ENCODE measurements at places on chromosomes 6 and 20.

DNA sequence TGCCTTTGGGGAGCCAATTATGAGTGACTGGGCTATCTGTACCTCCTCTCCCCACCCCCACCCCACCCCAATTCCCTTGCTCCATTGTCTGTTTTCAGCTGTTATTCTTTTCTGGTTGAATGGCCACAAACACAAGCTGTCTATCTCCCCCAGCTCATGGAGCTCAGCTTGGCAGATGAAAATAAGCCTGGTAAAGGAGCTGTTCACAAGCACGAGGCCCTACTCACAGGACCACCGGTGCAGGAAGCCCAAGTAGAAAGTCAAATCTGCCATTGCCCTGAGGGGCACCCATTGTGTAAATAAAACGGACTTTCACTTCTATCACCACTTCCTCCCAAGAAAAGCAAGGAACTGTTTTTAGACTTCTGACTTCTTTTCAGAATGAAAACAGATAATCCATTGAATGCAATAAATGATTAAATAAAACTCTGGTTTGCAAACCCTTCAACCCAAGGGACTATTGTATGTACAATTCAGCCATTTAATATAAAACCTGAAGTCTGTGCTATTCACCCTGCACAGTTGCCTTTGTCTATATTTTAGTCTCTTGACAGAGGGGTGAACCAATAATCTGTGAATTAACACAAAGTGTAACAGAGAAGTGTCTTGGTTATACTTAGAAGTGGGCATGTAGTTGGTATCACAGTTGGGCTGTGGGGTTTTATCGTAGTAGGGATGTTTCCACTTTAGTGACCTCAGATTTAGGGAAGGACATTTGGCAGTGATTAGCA is 27.7 kb downstream of the RIPOR2 start:
- H3K4me1 ChIP-seq = peaks cover 6% of the 10 kb centered on the region
- no peak overlapping the region for H3K27ac ChIP-seq
- peaks cover 21% of the 10 kb centered on the region for H3K27me3 ChIP-seq
- H3K4me3 ChIP-seq = no peak overlapping the region
- no peaks in the 10 kb centered on the region for H3K36me3 ChIP-seq
- no peak for DNase-seq

DNA sequence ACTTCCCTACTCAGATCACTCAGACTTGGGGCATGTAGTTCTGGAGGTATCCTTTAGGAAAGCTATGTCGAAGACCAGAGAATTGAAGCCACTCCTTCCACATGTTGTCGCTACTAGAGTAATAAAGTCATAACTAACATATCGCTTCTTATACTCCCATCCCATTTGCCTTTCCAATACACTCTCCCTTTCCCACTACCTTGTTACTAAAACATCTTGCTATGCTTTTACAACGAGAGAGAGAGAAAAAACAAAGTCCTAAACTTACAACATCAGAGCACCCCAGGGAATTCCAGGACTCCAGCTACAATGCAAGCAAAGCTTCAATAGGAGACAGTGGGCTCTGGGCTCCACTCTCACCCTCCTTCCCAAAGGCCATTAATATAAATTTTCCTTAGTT is 5.1 kb upstream of the LAMP5 start:
- H3K36me3 ChIP-seq = no peaks in the 10 kb centered on the region
- no peak overlapping the region for H3K4me3 ChIP-seq
- H3K27ac ChIP-seq = no peak overlapping the region
- H3K4me1 ChIP-seq = no peaks in the 10 kb centered on the region
- H3K27me3 ChIP-seq = peaks cover 25% of the 10 kb centered on the region

DNA sequence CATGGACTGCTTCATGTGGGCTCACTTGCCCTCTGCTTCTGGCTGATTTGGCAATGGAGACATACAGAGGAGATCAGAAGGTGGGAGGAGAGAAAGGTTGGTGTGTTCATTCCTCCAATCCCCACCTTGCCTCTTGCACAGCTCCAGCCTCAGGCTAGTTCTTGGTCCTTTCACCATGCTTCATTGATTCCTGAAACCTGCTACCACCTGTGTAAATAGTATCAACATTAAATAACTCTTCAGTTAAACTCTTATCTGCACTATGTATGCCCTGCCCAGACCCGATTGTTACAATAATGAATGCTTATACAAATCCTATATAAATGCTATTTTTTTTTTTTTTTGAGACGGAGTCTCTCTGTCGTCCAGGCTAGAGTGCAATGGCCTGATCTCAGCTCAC is 174.5 kb downstream of the CD83 start:
- H3K4me3 ChIP-seq = no peak overlapping the region
- H3K36me3 ChIP-seq = no peaks in the 10 kb centered on the region
- H3K4me1 ChIP-seq = no peaks in the 10 kb centered on the region
- H3K27ac ChIP-seq = no peak overlapping the region
- DNase-seq = no peak

DNA sequence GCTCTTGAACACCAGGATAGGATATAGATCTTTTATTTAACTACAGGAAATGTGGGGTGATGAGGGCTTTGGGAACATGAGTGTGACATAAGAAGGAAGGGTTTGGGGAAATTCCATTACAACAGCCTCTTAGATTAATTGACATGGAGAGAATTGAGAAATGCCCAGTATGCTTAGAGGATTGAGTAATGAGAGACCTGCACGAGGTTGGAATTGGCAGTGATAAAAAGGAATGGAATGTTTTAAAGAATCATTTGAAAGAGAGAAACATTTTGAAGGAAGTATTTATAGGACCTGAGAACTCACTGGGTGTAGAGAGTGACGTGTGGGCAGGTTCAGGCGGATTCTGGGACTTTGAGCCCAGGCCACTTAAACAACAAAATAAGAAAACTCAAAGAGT is 227.0 kb downstream of the BMP2 start:
- no peak overlapping the region for H3K4me3 ChIP-seq
- no peaks in the 10 kb centered on the region for H3K4me1 ChIP-seq
- no peak overlapping the region for H3K27ac ChIP-seq
- no peaks in the 10 kb centered on the region for H3K27me3 ChIP-seq

DNA sequence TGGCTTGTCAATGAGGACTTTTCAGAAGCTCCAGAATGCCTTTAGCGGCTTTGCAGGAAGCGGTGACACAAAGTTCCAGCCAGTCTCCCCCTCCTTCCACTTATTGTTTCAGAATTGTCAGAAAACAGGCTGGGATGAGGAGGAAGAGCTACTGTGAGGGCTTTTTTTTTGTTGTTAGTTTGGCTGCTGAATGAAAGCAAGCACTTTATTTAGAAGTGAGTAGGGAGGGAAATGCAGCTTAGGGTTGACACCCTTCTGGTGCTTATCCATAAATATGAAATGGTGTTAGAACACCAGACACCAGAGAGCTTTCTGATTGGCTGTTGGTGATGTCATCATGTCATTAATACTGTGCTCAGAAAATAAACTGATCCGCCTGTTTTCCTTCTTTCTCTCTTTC is 251.5 kb downstream of the SOX4 start:
- no peaks in the 10 kb centered on the region for H3K27me3 ChIP-seq
- DNase-seq = no peak
- no peak overlapping the region for H3K27ac ChIP-seq

DNA sequence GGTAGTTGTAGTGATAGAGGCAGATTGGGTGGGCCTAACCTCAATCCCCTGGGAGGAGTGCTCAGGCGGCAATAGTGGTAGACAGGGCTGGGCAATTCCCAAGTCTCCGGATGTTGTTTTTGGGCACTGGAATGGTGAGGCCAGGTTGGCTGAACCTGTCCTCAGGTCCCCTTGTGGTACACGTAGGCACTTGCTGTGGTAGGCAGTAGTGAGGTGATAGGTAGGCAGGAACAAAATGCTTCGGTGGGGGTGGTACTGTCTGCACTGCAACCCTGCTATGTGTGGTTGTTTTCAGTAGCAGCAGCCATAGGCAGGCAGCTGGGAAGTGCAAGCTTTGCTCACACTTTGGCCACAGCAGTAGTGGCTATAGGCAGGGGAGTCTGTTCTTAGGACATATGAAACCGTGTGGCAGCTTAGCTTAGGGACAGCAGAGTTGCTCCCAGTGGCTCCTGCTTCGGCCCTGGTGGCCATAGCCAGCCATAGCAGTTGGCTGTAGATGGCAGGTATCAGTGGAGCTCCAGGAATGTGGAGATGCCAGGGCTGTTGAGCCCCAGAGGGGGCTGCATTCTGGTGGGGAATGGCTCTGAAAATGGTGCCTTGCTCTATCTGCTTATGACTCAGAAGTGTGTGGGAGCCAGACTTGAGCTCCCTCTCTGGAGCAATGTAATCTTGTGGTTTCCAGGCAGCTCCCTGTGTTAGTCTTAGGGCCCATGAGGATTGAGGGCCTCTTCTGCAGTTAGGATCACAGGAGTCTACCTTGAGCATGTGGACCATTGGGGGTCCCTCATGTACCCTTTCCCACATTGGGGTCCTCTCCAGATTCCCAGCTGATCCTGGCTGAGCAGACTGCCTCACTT is 241.8 kb upstream of the BMP2 start:
- H3K27ac ChIP-seq = no peak overlapping the region
- H3K36me3 ChIP-seq = no peaks in the 10 kb centered on the region
- H3K4me3 ChIP-seq = no peak overlapping the region
- H3K4me1 ChIP-seq = no peaks in the 10 kb centered on the region

DNA sequence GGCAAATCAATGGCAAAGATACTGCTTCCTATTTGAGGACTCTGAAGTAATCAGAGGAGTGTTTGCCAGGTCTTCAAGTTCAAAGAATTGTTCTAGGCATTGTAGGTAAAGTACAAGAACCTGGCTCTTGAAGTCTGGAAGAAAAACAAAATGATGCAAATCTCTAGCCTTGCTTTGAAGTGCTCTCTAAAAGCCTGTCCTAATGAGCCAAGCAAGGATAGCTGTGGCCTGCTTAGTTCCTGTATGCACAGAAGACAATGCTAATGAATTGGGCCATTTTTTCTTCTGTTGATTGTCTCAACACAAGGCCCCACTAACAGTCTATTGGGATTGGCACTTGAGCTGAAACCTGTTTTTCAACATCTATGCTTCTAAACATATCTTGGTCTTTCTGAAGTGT is 165.0 kb upstream of the POU3F2 start:
- H3K27me3 ChIP-seq = no peaks in the 10 kb centered on the region
- H3K36me3 ChIP-seq = no peaks in the 10 kb centered on the region
- H3K4me3 ChIP-seq = no peak overlapping the region
- no peak overlapping the region for H3K27ac ChIP-seq
- DNase-seq = no peak
- H3K4me1 ChIP-seq = no peaks in the 10 kb centered on the region

DNA sequence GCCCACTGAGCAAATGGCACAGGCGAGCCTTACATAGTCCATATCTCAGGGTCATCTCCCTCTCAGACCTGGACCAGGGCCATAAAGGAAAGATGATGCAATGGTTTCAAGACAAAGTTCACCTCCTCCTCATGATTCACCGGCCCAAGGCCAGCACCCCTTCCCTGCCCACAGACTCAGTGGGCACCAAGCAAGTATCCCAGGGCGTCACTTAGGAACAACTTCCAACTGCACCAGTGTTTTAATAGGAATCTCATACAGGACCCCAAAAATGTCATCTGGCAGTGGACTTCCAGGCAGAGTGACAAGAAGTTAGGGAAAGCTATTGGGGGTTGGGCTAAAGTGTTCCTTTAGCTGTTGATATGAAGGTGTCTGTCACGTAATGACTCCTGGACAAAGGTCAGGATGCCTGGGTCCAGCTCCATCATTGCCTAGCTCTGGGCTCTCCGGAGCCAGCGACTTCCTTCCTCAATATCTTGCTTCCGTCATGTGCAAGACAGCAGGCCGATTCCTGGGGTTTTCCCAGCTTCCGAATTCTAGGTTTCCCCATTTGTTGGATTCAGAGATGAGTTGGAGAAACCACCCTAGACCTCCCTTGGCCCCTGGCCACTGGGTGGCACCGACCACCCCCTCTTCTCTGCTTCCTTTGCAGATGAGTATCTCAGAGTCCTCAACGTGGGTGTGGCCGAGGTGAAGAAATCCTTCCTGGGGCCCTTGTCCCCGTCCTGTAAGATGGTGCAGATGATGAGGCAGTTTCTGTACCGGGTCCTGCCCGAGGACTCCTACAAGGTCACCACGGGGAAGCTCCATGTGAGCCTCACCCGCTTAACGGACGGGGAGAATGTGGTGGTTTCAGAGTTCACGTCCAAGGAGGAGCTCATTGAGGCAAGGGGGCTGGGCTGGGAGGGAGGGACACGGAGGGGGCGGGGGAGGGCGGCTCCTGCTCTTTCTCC is 21.1 kb downstream of the PNPLA1 start:
- no peak overlapping the region for H3K27ac ChIP-seq
- H3K27me3 ChIP-seq = no peaks in the 10 kb centered on the region
- H3K36me3 ChIP-seq = no peaks in the 10 kb centered on the region
- H3K4me3 ChIP-seq = no peak overlapping the region
- DNase-seq = no peak

GRCh38 chr20:19589787-19590362 is 168.2 kb upstream of the RIN2 start:
- DNase-seq = no peak
- H3K4me1 ChIP-seq = no peaks in the 10 kb centered on the region
- H3K4me3 ChIP-seq = no peak overlapping the region

- no peak for DNase-seq
- no peak overlapping the region for H3K4me3 ChIP-seq
- peak overlapping the region; percentile 59 for H3K27ac ChIP-seq
- peaks cover 41% of the 10 kb centered on the region for H3K4me1 ChIP-seq
- H3K36me3 ChIP-seq = peaks cover 58% of the 10 kb centered on the region
These were observed 106.6 kb downstream of the ADGRG6 start for GRCh38 chr6:142408409-142408808.

DNA sequence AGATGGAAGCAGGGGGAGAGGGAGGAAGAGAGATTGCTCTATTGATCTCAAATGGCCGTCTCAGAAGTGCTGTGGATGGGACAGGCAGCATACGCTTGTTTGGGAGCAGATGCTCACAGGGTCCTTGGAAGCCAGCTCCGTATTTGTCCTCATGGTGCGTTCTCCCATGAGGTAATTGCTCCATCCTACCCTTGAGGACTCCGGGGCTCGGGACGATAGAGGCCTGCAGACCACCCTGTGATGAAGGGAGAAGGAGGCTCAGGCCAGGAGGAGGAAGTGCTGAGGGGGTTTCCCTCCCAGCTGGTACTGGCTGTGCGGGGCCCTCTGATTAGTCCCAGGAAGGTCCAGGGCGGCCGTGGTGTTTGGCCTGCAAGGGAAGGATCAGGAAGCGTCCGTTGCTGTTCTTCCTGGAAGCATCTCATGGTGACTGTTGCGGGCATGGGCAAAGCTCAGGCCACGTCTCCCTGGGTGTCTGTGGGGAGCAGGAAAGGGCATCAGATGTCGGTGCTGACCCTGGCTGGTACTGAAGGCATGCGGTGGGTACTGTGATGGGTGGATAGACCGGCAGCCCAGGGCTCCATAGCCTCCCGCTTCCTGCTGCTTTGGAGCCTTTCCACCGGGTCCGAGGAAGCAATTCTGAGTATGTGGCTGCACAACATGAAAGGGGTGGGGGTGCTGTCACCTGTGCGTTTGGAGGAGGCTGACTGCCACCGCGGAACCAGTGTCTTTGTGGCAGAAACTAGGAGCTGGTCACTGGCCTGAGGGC is 158.3 kb downstream of the SYCP2 start:
- no peak overlapping the region for H3K27ac ChIP-seq
- DNase-seq = no peak
- H3K4me1 ChIP-seq = no peaks in the 10 kb centered on the region
- no peak overlapping the region for H3K4me3 ChIP-seq
- H3K27me3 ChIP-seq = no peaks in the 10 kb centered on the region
- no peaks in the 10 kb centered on the region for H3K36me3 ChIP-seq

- no peak for DNase-seq
- H3K27ac ChIP-seq = no peak overlapping the region
- H3K4me1 ChIP-seq = no peaks in the 10 kb centered on the region
- no peaks in the 10 kb centered on the region for H3K36me3 ChIP-seq
- H3K4me3 ChIP-seq = no peak overlapping the region
These were observed 65.9 kb downstream of the DLL1 start for GRCh38 chr6:170224694-170225660.

- H3K27me3 ChIP-seq = no peaks in the 10 kb centered on the region
- H3K27ac ChIP-seq = no peak overlapping the region
- DNase-seq = no peak
- no peaks in the 10 kb centered on the region for H3K36me3 ChIP-seq
These were observed 73.7 kb upstream of the CITED2 start for GRCh38 chr6:139448051-139448649.

Data from Panc1 (cell line).